ENCODE measurements at places on chromosomes 7 and 10.
A peak's percentile ranks its signal among the peaks of the same experiment; 100 is the strongest.

GRCh38 chr7:139651308-139651707 lies 126.5 kb downstream of the HIPK2 start:
- DNase-seq, result no peak

DNA sequence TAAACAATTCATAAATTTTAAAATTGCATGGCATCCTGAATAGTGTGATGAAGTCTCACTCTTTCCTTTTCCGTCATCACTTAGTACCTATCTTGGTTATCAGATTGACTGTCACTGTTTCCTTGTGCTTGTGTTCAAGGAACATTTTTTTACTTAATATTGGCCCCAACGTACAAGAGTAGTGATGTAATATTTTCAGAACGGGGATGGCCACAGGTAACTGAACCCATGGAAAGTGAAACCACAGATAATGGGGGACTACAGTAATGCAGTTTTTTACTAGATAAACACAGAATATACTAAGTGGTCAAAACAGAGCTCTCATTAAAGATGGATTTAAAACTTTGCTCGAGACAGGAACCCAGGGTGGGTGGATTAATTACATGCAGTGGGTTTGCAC lies 85.4 kb downstream of the MACC1 start:
- no peak for DNase-seq

- DNase-seq, result no peak
Observed at GRCh38 chr10:110042891-110043290, 35.1 kb downstream of the ADD3 start.

DNA sequence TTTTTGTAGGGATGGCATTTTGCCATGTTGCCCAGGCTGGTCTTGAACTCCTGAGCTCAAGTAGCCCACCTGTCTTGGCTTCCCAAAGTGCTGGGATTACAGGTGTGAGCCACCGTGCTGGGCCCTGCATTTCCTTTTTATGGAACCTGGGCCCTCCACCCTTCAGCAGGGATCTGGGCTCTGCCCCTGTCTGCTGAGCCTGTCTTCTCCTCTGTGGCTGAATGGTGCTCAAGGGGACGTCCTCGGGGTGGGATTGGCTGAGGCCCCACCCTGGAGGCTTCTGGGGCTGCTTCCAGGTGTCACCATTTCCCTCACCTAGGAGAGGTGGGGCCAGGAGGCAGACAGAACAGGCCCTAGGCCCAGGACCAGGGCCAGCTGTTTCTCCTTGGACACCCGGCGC lies 18.4 kb downstream of the FAM241B start:
- DNase-seq, result no peak

DNA sequence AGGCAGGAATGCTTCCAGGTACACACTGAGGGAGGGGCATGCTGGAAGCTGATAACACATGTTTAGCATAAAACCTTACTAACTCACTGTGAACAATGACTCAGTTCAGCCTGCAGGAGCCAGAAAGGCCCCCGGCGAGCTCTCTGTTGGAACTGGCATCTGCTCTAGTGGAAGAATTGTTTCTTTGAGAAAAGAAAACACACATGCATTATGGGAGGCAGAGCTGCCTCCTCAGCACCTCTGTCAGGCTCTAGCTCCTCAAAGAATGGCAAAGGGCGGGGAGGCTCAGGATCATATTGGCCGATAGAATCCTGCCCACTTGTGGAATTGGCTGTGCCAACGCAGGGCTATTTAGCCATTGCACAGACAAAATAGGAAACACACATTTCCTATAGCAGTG lies 338.3 kb downstream of the CXCL12 start:
- DNase-seq, result no peak

- no peak for DNase-seq
Observed at GRCh38 chr10:42866115-42866995, 83.8 kb downstream of the BMS1 start.

DNA sequence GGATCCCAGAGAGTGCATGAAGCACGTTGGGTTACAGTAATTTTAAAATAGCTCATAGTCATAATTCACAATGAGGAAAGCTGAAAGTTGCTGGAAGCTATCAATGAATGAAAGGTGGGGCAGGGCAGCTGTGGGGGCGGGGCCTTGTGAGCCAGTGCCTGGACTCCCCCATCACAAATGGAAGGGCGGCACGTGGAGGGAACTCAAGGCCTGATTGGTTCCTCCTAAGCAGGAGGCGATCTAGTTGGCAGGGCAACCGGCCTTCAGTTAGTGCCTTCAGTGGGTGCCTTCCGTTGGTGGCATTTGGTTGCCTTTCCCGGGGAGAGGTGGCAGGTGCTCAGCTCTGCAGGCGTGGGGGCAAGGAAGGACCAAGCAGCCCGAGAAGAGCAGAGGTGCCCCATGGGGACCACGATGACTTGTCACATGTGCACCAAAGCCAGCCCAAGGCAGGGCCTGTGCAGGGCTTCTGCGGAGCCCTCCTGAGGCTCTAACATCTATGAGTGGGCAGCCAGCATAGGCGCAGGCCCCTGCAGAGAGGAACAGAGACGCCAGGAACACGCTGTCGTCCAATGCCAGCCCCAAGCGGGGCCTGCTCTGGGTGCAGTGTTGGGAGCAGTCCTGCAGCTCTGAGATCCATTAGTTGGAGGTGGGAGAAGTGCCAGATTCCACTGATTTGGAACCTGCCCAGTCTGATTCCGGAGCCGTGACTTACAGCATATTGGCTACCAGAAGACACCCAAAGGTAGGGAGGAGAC lies 59.8 kb upstream of the PDSS1 start:
- no peak for DNase-seq

DNA sequence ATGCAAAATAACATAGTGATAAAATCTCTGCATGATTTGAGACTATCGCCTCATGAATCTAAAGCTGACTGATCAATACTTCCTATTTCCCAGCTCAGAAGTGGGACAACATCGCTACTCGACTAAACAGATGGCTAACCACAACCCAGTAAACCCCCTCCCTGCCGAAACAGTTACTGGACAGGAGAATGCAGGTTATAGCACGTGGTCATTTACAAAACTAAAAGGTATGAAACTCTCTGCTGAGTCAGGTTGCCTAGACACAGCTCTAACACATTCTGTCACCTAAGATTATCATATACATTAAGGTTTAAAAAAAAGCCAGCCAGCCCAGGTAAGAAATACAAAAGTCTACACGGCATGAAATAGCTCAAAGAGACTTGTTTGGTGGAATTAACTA lies 64.0 kb downstream of the CTBP2 start:
- DNase-seq, result no peak

DNA sequence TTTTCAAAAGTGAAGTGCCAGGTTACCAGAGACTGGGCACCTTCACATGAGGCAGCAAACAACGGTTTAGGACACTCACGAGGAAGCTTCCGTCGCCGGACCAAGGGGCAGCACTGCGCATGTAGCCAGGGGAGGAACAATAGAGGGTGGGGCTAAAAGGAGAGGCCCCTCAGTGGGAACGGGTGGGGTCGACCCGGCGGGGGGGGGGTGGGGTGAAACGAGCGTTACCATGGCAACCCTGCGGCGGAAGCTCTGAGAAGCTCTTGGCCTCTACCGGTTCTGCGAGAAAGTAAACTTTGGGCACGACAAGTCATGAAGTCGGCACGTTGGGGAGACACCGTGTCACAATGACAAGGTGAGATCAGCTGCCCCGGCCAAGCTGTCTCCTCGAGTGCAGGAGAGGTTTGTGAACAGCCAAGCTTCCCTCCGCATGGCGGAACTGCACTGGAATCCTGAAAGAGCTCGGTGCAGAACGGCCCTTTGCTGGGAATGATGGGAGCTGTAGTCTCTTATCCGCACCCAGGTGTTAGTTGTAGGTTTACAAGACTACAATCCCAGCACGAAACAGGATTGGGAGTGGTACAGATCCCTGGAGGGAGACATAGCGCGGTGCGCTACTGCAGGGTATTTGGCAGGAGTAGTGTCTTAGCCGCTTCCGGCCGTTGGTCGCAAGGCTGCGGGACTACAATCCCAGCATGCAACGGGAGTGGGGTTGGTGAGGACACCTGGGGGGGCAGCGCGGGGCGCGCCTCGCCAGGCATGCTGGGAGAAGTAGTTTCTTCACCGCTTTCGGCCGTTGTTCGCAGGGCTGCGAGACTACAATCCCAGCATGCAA lies 72.8 kb upstream of the ZNF722 start:
- DNase-seq, result peak; percentile 81

GRCh38 chr10:59358576-59358975 lies 3.8 kb downstream of the FAM13C start:
- no peak for DNase-seq

DNA sequence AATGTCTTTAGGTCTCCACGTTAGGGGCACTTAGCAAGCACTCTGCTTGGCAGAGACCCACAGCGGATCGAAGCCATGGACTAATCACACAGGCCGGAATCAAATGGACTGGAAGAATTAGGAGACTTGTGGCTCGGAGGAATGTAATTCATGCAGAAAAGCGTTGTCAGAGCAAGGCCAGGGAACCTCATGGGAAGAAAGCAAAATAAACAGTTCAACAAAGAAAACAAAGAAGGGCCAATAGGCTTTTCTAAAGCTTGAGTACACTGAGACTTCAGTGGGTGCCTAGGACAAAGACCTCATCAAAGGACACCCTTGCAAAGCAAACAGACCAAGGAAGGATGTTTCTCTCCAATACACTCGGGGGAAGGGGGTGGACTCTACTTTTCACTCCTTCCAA lies 171.1 kb downstream of the GLI3 start:
- no peak for DNase-seq
